Activated gamma-delta T cell treated with anti-CD3 and anti-CD28 coated beads, Interleukin-2, amount 50 U/mL, for 16 hours (primary cell): ENCODE measurements at places on chromosomes 13 and 19.

DNA sequence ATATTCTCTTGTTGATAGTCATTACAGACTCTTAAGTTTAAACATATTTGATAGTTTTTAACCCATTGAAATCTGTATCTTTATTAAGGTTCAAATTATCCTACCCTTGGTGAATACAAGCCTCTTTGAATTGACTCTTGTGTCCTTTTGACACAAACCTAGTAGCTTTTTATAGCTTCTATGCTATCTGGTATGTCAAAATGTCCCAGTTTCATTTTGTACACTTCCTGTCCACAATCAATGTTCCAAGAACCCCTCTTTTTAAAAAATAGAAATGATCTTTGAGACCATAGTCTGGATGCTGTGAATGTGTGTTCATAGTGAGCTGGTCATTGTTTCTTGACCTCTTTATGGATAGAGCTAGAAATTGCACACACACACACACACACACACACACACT lies 39.2 kb upstream of the FGF14 start:
- DNase-seq = no peak

DNA sequence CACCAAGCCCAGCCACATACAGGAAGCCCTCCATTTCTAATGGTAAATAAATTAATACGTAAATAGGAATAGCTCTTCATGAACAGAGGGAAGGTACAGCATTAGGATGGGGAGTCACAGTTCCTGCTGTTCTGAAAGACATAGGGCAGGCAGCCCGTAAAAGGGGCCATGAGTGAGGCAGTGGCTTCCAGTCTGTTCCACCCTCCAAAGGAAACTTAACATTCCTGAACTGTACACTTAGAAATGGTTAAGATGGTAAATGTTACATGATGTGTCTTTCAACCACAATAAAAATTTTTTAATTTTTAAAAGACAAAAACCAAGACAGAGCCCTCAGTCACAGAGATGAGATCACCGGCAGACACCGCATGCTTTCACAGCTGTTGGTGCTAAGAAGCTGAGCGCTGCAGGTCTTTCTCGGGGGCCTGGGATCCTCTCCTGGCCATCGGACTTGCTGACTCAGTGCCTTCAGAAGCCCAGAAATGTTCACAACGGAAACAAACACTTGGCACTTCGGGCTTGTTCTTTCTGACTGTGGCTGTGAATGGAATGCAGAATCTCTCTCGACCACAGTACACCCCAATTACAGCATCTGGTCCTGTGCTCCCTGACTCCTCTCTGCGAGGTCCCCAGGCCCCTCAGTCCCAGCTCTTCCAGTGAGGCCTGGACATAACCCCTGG lies 36.4 kb downstream of the EPS15L1 start:
- no peak for DNase-seq

DNA sequence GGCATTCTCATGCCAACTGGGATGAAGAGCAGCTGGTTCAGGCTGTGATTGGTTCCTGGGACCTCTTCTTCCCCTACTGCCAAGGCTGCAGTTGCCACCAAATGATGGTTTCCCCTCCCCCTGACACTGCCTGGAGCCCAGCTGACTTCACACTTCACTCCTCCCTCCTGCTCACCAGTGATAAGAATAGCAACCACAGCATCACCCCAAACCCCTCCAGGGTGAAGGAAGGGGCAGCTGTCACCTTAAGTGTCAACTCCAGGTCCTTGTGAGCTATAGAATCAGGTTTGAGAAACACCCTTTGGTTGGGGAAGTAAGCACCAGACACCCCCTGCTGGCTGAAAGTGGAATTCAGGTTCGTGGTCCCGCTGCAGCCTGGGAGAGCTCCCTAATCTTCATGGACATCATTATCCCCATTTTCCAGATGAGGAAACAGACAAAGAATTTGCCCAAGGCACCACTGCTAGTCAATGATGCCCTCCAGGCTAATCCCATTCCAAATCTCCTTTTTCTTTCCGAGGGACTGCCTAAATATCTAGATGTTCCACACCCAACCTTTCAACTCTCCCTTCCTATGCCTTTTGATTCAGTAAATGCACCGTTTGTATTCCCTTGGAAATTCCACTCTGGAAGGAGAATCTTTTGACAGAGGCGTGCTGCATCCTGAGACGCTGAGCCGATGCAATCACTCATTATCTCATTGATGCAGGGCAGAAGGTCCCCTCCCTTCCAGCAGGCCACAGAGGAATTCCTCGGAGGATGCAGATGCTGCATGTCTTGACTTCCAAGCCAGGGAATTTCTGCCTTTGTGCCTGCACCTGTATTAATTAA lies 50.6 kb upstream of the UQCRFS1 start:
- peak; percentile 33 for DNase-seq

DNA sequence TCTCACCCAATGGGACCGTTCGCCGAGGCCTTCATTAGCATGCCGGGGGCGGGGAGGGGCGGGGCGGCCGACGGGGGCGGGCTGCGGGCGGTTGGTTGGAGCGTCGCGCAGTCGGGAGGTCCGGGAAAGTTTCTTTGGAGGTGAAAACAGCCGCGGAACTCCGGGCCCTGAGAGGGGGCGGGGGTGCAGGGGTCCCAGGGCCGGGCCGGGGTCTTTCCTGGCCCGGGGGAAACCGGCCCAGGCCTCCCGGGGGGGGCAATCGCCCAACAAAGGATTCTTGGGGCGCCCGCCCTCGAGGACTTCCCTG lies at the start of gene HMG20B:
HMG20B (plus strand) TSS at position 90 of the 307 bp plus-strand sequence. CDS start 366 bp downstream, outside the sequence.
- DNase-seq = no peak

GRCh38 chr13:28475916-28476725 lies 18.8 kb downstream of the FLT1 start:
- no peak for DNase-seq

- no peak for DNase-seq
These were observed 265.0 kb downstream of the RBM26 start for GRCh38 chr13:79141082-79141481.

DNA sequence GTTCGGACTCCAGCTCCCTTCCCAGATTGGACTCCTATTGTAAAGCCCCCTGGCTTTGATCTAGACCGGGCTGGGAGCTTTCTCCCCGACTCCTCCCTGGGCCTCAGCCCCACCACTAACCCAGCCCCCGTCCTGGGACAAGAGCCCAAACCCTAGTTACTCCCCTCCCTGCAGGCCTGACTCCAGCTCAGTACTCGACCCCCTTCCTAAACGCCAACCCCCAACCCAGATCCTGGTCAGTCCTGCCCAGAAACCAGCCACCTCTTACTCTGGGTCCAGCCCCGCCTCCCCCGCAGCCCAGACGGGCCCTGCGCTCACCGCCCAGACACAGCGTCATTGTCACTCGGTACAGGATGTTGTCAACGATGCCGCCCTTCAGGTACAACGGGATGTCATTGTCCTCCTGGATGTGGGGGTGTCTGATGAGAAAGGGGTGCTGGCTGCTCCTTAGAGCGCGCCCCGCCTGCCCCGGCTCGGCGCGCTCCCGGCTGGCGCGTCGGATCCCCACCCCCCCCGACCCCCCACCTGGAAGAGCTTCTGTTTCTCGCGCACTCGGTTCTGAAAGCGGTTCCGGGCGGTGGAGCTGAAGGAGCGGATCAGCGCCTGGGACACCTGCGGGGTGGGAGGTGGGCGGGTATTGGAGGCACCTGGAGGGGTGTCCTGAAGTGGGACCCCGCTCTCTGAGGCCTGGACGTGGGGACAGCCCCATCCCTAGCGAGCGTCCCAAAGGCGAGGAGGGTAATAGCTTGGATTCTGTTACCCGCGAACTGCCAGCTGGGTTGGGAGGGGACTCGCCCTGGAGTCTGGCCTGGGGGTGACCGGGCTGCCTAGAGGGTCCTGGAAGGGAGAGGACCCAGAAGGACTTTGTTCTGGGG lies 866 bp downstream of the COX7A1 start:
- DNase-seq = no peak

DNA sequence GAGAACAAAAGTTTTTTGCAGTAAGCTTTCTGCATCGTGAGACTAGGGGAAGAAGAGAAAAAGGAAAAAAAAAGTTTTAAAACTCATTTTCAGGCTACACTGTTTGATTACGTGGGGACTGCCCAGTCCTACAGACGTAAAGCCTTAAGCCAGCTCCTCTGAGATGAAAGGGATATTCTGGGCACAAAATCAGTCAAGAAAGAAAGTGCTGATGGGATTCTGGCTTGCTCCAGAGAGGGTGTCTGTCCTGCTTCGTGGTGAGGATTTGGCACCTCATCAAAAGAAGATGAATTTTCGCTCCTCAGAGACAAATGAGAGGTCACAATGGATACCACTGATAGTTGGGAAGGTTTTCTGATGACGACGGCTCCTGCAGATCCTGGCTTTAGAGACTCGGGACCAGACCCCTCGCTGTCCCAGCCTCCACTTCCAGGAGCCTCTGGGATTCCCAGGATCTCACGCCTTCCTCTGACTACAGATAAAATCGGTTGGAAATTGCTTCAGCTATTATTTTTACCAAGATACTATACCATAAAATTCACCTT lies 9.7 kb downstream of the TEX29 start:
- no peak for DNase-seq

GRCh38 chr19:39949026-39949747 lies 14.8 kb upstream of the FCGBP start:
- no peak for DNase-seq

- DNase-seq = peak; percentile 50
These were observed at the start of gene RASAL3 for GRCh38 chr19:15464394-15465385. TSS of gene RASAL3 (minus strand) at chr19:15464544. CDS start at chr19:15464358, 186 bp downstream.

DNA sequence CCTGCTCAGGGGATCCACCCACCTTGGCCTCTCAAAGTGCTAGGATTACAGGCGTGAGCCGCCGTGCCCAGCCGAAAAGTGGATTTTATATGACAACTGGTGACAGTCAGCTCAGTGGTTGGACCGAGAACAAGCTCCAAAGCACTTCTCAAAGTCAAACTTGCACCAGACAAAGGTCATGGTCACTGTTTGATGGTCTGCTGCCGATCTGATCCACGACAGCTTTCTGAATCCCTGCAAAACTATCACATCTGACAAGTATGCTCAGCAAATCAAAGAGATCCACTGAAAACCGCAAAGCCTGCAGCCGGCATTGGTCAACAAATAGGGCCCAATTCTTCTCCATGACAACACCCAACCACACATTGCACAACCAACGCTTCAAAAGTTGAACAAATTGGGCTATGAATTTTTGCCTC lies 21.6 kb upstream of the NAA16 start:
- DNase-seq = no peak

GRCh38 chr13:110240352-110240751 lies 66.6 kb downstream of the COL4A1 start:
- no peak for DNase-seq

- DNase-seq = no peak
These were observed 51.3 kb downstream of the MBNL2 start for GRCh38 chr13:97273341-97273831.

GRCh38 chr19:18450931-18451836 lies 13.3 kb upstream of the ISYNA1 start:
- DNase-seq = peak; percentile 86

DNA sequence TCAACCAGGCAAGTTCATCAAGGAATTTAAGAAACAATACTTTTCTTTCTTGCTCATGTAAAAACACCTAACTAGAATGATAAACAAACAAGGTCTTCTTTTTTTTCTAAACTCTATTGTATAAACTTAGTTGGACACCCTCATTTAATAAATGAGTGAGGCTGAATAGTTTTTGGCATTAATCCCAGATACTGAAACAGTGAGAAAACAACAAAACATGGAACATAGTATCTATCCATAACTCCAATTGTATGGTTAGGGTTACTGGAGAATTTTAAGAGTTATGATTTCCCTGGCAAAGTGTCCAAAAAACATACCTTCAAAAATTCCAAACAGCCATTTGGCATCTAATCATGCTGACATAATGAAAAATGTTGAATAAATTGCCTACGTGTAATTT lies 5.8 kb upstream of the POMP start:
- DNase-seq = no peak

- no peak for DNase-seq
These were observed 1.3 kb downstream of the PMIS2 start for GRCh38 chr19:35587321-35587720.

DNA sequence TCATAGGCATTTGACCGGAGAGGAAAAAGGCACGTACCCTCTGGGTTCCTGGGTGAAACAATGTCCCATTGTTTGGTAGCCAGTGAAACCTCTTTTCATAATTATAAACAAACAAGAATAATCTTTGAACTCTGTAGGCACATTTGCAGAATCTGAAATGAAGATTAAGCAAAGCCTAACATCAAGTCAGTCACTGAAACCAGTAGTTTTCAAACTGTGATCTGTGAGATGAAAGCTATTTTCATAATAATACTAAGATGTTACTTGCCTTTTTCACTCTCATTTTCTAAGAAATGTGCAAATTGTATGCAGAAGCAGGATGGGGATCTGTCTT lies 105.4 kb downstream of the WDFY2 start:
- no peak for DNase-seq

DNA sequence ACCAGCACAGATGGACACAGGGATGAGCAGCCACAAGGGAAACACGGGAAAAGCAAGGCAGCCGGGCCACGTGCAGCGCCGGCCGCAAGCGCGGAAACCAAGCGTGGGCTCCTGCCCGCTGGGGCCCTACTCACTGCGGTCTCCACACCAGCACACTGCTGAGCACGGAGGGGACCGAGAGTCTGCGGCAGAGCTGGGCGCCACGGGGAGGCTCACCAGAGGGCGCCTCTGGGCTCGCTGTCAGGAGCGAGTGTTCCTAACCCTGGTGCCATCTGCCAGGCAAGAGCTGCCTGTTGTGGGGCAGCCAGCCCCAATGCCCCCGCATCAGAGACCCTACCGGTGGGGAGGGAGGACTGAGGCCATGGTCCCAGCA lies 26.5 kb downstream of the MPND start:
- peak; percentile 61 for DNase-seq

GRCh38 chr13:51451134-51451466 lies 1.7 kb downstream of the INTS6 start:
- DNase-seq = no peak

DNA sequence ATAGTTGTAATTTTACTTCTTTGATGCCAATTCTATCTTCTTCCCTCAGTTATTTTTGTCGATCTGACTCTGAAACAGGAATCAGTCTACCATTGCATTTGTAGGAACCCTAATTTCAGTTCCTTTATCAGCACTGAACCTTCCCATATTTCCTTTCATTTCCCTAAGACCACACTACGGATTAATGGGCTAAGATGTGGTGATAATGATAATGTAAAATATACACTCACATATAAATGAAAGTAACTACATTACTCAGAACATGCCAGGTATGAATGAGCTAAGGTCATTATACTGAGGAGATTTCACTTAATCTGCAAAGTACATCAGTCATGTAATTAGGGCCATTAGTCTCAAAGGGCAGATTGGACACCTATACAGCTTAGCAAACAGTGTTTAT lies 60.2 kb upstream of the RFC3 start:
- no peak for DNase-seq

DNA sequence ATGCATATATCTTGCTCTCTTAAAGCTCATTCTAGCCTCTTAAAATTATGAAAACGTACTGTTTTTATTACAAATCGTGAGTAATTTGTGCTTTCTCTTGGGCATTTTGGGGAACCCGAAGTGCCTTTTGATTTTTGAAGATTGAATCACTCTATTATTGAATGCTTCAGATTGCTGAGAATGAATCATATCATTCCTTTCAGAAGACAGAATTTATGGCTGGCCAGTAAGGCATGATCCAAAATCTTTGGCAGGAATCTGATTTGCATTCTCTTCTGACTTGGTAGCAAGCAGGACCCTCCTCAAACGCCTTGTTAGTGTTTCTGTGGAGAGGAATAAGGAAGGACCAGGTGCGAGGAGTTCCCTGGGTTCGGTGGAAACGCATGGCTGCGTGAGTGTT lies 49.5 kb downstream of the STARD13 start:
- no peak for DNase-seq

- no peak for DNase-seq
These were observed 989 bp upstream of the SSC5D start for GRCh38 chr19:55486971-55487923.
